ENCODE measurements at places on chromosomes 7 and 10.
A peak's percentile ranks its signal among the peaks of the same experiment; 100 is the strongest.

DNA sequence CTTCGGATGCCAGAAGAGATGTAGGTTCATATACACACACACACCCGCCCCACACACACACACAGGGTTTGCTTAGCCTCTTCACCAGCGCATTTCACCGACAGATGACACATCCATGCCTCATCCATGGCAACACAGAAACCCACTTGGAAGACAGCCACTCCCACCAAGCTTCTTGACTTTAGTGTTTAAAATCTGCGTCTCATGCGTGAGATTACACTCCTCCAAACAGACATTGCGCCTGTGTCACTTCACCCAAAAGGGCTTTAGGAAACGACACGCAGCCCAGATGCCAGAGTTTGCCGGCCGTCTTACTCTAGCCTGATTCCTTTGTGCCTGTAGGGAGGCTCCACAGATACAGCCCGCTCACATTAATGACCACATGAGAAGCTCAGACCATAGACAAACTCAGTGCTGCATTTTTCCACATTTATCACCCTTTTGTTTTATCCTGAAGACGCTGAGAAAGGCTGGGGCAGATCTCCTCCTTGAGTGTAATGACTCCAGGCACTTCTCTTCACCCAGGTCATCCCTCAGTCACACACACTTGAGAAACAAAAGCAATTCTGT is 73.8 kb downstream of the DIP2C start:
- no peak for DNase-seq

GRCh38 chr10:43186150-43186549 is 47.9 kb downstream of the CSGALNACT2 start:
- no peak for DNase-seq

- DNase-seq = no peak
These were observed 569.8 kb downstream of the CALN1 start for GRCh38 chr7:71842381-71842780.

DNA sequence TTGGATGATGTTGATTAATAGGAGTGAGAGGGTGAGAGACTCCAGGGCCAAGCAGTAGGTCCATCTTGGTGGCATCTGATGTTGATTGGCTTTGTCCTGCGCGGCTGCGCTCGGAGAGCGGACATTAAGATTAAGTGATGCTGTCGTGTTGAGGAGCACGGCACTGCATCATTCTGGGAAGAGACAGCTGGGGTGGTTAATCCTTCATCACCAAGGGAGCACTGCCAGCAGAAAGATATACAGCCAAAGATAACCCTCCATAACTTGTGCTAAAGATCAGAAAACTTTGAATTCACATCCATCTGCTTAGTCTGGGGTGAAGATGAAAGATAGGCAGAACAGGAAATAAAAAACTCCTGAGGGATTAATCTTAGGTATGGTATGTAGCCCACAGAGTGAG is 208.3 kb downstream of the LRMDA start:
- no peak for DNase-seq

- DNase-seq = no peak
These were observed 39.4 kb upstream of the PLCE1 start for GRCh38 chr10:93954299-93954698.

GRCh38 chr7:94679358-94679757 is 23.4 kb upstream of the SGCE start:
- DNase-seq = no peak

GRCh38 chr7:155580367-155580766 is 34.0 kb upstream of the CNPY1 start:
- no peak for DNase-seq

GRCh38 chr7:126460664-126461063 is 792.1 kb downstream of the GRM8 start:
- DNase-seq = no peak

- no peak for DNase-seq
These were observed 690.3 kb upstream of the FOXK1 start for GRCh38 chr7:3991731-3992231.

- DNase-seq = no peak
These were observed 113.0 kb downstream of the LRMDA start for GRCh38 chr10:75544386-75544785.

DNA sequence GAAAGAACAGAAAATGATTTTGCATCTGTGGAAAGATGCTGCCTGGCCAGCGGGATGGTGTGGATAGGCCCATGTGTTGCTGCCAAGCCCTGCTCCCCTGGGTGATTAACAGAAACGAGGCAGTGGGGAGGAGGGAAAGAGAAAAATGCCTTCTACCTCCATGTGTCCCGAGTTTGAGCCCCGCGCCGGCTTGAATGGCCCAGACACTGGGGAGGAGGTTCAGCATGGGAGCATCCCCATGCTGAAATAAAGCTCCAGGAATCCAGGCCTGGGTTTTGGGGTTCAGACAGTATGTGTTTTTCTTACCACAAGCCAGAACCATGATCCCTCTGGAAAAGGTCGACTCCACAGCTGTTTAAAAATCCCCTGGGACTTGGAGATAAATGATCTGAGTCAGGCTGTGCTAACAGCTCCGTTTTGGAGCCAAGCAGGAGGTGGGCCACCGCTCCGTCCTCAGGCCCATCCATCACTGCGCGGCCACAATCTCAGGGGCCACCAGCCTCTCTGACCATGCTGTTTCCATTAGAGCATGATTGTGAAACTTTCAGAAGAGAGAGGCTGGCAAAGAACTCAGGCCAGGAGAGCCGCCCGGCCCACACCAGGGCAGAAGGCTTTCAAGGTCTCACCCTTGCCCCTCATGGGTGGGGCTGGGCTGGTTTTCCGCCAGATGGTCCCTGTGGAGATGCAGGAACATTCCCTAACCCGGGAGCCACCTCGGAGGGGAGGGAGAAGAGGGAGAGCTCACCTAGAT is 299.7 kb downstream of the ZEB1 start:
- DNase-seq = no peak

GRCh38 chr7:44415047-44415446 is 75.4 kb downstream of the NUDCD3 start:
- no peak for DNase-seq

DNA sequence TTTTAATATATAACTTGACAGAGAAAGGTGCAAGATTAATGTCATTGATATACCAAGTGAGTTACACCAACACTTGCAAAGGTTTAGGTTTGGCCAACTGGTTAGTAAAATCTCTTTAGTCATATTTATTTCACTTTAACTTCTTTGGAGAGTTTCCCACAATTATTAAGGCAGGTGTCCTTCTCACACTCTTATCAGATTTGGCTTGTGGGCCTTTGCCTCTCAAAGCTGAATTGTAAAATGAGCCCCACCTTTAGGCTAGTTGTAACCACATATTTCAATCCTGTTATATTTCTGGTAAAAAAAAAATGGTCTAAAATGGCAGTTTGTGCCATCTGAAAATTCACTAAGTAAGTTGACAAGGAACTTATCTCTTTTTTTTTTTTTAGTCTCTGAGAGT is 26.6 kb upstream of the FOXP2 start:
- DNase-seq = no peak

DNA sequence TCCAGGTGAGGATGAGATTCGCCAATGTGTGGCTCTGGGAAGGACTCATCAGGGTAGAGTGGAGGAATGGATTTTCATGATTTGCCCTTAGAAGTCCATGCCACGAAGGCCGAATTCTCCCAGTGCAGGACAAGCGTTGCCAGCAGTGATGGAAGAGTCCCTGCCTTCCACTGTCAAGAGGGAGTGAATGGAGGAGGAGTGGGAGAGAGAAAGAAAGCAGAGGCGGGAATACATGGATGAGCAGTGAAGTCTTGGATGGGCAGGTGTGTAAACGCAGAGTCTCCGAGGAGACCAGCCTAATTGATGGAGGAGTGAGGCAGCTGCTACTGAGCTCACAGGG is 419.2 kb downstream of the GLRX3 start:
- DNase-seq = no peak

DNA sequence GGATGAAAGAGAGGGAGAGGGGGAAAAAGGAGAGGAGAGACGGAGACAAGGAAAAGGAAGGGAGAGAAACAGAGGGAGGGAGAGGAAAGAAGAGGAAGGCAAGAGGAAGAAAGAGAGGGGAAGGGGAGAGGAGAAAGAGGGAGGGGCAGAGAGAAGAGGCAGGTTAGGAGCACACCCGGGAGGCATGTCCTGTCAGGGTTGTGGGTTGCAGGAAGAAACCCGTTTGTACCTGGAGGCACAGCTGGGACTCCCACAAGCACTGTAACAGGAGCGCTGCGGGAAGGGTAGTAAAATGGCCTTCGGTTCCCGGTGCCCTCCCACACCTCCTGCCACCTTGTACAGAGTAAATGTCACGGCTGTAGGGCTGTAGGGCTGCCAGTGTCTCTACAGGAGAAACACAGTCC is 24.7 kb downstream of the FGFR2 start:
- peak; percentile 75 for DNase-seq

GRCh38 chr10:15531927-15532722 is 161.0 kb upstream of the FAM171A1 start:
- DNase-seq = no peak

DNA sequence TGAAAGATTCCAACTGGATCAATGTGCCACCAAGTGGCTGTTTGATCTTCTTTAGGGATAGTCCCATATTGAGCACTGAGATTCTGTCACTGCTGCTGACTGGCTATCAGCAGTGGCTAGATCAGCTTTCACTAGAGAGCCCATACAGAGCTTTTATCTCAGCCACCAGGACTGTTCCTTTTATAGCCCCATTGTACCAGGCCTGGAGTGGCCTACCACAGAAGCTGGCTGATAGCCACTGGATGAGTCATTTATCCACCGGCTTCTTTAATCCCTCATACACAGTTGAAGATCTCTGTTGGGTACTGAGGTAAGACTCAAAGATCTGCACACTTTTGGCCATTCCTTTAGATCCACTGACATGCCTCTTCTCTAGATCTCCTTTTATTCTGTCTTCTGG is 1101.1 kb downstream of the SORCS3 start:
- DNase-seq = no peak

DNA sequence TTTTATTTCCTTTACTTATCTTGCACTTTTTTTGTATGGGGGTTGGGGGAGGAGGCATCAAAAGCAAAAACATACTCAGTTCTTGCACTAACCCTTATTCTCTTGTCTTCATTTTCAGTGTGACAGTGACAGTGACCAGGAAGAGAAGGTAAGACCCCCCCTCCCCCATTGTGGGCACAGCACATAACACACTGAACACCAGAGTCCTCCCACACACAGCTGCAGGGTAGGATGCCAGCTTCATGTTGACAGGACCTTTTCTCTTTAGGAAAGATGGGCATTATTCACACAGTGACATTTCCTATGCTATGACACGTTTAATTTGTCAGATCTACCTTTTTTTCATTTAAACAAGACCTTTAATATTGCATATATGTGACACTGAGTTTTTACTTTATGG is 696.3 kb upstream of the GALNT17 start:
- no peak for DNase-seq

DNA sequence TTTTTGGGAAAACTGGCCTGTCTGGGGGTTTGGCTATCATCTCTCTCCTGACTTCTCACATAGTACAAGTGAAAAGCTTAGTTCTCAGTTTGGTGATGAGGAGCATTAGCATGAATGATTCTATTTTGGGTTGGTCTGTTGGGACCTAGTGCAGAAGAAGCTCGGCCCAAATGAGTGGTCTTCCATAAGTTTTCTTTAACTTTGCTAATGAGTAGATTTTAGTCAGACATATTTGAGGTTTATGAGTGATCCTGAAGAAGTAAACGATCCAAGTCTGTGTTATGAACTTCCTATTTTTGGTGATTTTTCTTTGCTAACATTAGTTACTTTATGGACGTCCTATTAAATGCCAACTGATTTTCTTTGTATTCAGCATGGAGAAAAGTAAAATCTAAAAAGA is 51.7 kb upstream of the CALD1 start:
- no peak for DNase-seq

DNA sequence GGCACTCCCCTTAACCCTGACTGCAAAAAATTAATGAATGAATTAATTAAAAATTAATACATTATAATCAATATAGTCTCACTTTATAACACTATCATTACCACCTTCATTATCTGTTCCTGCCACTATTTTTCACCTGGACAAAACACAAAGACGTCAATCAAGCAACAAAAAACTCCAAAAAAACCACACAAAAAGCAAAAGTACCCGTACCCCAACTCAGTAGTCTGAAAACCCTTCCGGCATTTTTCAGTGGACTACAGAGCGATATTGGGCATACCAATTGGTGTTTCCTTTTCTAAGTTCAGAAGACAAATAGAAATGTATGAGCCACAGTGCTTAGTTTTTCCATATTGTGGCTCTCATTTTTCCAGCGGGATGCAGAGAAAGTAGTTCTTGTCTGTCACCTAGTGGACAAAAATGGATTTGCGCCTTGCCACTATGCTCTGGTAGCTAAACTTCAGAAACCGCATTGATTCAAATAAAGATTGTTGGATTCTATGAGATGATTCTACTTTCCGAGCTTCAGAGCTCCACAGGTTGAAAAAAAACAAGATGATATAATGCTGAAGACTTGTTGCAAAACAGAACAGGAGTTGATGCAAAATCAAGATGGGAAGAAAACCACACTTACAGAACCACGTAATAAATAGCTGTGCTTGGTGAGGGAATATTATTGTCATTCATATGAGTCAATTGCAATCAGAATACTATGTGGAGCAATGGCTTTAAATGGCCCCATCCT is 50.6 kb upstream of the ITGB1 start:
- no peak for DNase-seq

DNA sequence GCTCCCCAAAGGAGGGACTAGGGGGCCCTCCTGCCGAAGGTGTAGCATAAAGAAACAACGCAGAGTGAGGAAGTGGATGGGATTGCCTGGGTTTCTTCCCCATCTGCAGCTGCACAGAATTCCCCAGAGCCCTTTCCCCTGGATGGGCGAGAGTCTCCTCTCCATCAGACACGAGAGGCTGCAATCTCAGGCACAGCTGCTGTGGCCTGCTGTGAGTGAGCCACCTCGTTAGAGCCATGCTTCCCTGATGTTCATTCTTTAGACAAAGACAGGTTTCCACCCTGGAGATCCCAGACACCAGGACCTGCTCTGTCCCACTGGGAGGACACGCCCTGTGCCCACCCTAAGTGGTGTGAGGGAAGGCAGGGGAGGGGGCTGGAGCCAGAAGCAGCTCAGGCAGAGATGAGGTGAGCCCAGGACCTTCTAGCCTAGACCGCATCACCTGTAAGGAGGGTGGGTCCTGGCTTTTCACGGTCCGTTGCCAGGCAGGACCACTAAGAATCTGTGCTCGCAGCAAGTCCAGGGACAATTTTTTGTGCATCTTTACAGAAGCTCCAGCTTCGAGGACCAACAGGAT is 268.6 kb upstream of the TCERG1L start:
- DNase-seq = peak; percentile 57

- DNase-seq = no peak
These were observed 96.0 kb downstream of the CALN1 start for GRCh38 chr7:72316148-72316547.

DNA sequence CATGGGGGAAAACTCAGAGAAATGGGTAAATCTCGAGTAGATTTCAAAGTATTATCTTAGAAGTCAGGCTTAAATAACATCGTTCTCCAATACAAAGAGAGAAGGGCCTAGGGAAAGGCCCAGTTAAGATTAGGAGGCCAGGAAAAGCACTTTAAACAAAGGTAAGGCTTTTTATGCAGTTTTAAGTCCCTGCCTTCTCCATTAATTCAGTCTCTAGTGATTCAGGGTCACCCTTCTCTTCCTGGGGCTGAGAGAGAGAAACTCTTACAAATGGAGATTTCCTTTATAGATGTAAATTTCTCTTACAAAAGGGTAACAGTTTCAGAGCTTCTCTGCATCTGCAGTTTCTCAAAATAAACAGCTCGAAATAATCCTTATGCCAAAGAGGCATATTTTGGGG is 179.3 kb downstream of the HECW1 start:
- no peak for DNase-seq
